ENCODE measurements at places on chromosomes 6 and 20.

- DNase-seq = no peak
Observed at GRCh38 chr6:20479526-20479925, 54.7 kb upstream of the CDKAL1 start.

DNA sequence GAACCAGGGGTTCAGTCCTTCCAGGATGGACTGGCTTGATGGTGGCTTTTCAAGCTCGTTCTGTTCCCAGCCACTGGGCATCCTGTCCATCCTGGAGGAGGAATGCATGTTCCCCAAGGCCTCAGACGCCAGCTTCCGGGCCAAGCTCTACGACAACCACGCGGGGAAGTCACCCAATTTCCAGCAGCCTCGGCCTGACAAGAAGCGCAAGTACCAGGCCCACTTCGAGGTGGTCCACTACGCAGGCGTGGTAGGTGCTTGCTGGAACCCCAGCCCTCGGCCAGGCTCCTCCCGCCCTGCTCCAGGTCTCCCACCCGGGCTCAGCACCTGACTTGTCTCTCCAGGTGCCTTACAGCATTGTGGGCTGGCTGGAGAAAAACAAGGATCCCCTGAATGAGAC, 34.0 kb downstream of the MYH7B start:
- DNase-seq = no peak

- DNase-seq = no peak
Observed at GRCh38 chr6:144757299-144757698, 472.2 kb downstream of the UTRN start.

DNA sequence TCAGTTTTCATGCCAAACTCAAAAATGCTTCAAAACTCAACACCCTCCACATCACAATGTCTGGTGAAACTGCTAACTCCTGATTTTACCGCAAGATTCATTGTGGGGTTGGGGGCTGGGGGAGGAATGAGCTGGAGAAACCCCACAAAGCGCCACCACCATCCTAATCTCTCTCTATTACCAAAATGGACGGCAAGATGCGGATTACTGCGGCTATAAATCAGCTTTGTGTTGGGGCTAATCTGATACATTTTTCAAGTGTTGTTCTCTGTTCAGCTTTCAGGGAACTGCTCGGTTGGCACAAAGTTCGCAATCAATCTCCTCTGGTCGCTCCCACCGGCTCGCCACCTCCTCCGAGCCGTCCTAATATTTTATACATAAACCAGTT, 83.7 kb downstream of the TMEM242 start:
- no peak for DNase-seq

DNA sequence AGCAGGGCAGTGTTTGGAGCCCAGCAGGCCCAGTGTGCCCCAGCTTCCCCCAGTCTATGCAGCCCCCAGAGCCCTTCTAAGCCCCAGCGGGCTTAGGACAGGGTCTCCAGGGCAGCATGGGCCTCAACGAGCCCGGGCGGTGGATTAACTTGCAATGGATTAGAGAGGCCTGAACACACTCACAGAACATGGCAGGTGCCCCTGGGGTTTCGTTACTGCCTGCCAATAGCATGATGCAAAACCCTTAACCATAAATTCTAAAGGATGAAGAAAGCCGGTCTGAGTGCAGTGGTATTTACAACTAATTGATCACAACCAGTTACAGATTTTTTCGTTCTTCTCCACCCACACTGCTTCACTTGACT, 18.9 kb downstream of the ENTPD6 start:
- DNase-seq = no peak

- DNase-seq = no peak
Observed at GRCh38 chr6:40328986-40329545, 258.1 kb downstream of the LRFN2 start.

- no peak for DNase-seq
Observed at GRCh38 chr6:16725145-16725864, 36.0 kb downstream of the ATXN1 start.

- peak; percentile 70 for DNase-seq
Observed at GRCh38 chr6:27753668-27754407, 158.4 kb downstream of the OR2B2 start.

DNA sequence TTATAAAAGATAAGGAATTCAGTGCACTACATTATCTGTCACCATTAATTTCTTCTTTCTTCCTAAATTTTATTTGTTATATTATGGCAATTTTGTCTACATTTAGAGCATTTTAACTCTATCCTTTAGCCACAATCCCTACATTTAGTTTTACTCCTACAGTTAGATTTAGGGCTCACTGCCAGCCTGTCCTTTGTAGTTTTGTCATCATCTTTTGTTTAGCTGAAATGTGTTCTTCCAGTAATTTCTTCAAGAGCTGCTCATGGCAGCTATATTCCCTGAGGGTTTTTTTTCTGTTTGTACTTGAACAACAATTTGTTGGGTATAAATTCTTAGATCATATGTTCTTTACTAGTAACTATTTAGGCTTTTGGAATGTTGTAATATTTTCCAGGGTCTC, 72.7 kb upstream of the B3GAT2 start:
- no peak for DNase-seq

GRCh38 chr20:58209652-58210397, 18.6 kb downstream of the ANKRD60 start:
- DNase-seq = peak; percentile 92

- no peak for DNase-seq
Observed at GRCh38 chr6:151196555-151196954, 43.2 kb upstream of the AKAP12 start.

GRCh38 chr20:52454660-52455059, 263.1 kb upstream of the ZFP64 start:
- DNase-seq = no peak

DNA sequence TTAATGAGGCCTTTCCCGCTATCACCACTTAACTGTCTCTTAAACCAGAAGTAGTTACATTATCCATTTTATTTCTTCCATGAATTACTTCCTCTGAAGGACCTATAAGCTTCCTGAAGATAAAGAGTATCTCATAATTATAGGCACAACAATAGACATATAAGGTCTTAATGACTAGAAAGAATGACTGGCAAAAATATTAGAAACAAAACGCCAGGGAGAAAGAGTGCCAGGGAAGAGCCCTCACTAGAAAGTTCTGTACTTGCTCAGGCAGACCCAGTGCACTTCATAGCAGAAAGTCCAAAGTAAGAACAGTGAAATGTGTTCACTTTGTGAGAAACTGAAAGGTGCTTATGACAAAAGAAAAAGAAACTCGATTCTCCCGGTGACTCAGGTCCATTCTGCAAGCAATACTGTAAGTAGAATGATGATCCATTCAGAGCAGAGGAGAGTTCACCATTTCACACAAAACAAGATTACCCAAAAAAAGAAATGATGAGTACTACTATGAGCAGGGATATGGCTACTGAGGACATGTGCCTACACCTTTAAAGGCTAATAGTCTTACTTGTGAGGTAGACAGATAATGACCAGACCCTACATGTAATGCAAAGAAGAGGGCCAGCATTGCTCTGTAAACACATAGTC, 5.5 kb downstream of the ZNF334 start:
- DNase-seq = no peak

DNA sequence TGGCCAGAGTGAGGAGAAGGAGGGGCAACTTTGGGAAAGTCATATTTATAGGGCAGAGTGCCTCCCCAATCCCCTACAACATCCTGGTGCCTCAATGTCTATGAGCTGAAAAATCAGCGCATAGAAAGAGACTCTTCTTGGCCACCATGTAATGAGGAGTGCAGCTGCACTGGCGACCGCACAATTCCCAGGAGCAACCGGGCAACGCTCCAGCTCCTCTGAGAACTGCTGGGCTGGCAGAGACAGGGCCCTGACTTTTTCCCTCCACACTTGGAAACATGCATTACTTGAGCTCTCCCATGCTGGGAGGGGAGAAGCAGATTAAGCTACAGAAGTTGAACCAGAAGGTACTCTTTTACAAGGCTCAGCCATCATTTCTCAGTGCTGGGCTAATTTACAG, 31.4 kb upstream of the MARCKS start:
- no peak for DNase-seq

GRCh38 chr6:107186047-107186446, 70.7 kb upstream of the BEND3 start:
- no peak for DNase-seq

GRCh38 chr6:23456396-23456795, 669.6 kb upstream of the NRSN1 start:
- DNase-seq = no peak

- DNase-seq = no peak
Observed at GRCh38 chr6:151021896-151022295, 156.4 kb downstream of the MTHFD1L start.

- DNase-seq = no peak
Observed at GRCh38 chr6:139060332-139060731, 31.8 kb downstream of the ABRACL start.

Measured in stimulated activated CD4-positive, alpha-beta T cell treated with anti-CD3 and anti-CD28 coated beads, Interleukin-12 subunit alpha, Interleukin-12 subunit beta, amount 100 ng/mL, for 4 hours (primary cell).